Natural killer cell (primary cell): ENCODE measurements at places on chromosomes 2 and 18.

DNA sequence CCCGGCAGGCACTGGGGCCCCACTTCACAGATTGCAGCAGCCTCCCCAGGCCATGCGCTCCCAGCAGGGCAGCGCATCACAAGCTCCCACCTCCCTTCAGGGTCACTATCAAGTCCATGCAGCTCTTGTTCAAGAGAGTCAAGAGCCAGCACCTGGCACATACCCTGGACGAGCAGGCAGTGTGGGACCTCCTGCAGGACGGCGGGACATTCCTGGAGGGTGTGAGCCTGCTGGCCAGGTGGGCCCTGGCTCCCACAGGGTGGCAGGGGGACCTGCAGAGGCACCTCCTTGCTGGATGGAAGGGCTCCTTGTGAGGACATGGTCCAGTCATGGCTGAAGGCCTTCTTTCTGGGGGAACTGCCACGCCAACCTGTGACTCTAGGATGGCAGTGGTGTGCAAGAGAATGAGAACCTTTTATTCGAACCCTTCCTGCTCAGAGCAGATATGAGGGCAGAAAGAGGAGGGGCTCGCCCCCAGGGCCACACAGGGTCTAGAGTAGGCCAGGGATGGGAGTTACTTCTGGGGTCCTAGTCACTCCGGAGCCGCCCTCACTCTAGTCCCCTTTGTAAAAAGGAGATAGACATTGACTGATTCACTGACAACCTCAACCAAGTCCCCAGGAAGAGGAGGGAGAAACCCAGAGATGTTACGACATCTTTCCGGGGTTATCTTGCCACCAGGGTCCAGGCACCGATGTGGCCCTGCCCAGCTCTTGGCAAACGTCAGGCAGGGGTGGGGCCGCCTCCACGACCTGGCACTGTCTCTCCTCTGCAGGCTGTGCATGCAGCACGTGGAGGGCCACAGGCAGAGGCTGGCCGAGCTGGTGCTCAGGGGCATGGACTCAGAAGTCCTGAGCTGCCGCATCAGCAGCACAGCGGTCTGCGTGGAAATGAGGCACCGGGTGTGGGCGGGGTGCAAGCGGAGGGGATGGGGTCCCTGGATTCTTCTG, 31.3 kb downstream of the HJURP start:
- no peak for DNase-seq

GRCh38 chr18:76927223-76927725, 104.9 kb downstream of the ZNF236 start:
- no peak for DNase-seq

- no peak for DNase-seq
These were observed 66.4 kb downstream of the KCNF1 start for GRCh38 chr2:10978090-10978670.

DNA sequence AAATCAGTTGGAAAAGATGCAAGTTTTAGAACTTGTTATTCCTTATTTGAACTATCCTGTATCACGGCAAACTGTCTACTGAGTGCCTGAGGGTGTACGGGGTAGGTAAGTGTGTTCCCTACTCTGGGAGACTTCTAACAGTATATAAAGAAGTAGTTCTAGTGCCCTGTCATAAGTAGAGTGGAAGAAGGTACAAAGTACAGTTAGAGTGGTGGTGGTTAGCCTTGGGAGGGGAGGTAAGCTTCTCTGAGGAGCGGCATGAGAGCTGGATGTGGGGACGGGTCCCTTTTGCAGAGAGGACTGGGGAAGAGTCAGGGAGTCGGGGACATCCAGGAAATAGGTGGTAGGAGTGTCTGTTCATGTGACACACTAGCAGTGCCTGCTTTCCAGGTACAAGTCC, 48.5 kb downstream of the DGKD start:
- DNase-seq: no peak

DNA sequence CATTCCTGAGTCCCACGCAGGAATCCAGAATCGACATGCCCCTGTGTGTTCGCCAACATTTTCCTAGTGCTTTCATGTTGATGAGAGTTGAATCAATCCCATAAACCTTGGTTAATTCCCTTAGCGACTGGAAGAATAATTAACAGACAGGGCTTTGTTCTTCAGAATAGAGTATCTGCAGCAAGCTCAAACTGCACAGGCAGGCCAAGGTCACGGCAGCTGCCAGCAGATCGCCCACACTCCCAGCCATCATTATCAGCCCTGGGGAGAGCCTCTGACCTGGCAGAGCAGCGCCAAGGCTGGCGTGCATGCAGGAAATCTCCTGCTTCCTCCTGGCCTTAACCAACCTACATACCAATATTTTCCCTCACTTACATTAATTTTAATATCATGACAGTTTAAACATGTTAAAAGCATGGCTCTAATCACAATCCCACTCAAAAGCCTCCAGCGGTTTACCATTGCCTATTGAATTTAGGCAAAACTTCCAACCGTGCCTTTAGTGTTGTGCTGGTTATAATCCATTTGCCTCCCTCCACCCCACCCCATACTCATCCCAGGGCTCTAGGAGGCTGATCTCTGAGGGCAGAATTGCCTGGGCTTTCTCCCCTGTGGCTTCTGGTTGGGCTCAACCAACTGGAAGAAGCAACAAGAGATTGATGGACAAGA, 46.8 kb upstream of the NCK2 start:
- DNase-seq: no peak

- no peak for DNase-seq
These were observed 879.0 kb downstream of the CBLN2 start for GRCh38 chr18:71665131-71665530.

DNA sequence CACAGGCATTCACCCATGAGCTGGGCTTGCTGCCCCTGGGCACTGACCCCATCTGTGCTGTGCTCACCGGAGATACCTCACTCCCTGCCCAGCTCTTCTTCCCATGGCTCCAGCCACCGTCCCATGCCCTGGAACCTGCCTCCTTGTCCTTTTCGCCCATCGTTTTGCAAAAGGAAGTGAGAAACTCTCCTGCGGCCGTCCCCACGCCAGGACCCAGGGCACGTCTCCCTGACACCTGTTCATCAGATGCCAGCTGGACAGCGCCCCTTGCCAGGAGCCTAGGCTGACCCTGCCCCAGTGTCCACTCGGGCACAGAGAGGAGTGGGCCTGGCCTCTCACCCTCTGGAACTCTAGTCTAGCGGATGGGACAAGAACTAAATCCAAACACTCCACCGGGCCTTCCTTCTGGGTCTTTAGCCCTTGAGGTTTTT, 238.6 kb downstream of the SEPTIN10 start:
- DNase-seq: no peak

- no peak for DNase-seq
These were observed 132.4 kb upstream of the ZNF516 start for GRCh38 chr18:76627444-76627843.

GRCh38 chr2:237966250-237966564, 607 bp upstream of the UBE2F start:
- DNase-seq: no peak

- no peak for DNase-seq
These were observed 352.6 kb upstream of the VRK2 start for GRCh38 chr2:57693965-57694364.
